SK-N-DZ (cell line): ENCODE measurements at places on chromosomes 16 and 17.

DNA sequence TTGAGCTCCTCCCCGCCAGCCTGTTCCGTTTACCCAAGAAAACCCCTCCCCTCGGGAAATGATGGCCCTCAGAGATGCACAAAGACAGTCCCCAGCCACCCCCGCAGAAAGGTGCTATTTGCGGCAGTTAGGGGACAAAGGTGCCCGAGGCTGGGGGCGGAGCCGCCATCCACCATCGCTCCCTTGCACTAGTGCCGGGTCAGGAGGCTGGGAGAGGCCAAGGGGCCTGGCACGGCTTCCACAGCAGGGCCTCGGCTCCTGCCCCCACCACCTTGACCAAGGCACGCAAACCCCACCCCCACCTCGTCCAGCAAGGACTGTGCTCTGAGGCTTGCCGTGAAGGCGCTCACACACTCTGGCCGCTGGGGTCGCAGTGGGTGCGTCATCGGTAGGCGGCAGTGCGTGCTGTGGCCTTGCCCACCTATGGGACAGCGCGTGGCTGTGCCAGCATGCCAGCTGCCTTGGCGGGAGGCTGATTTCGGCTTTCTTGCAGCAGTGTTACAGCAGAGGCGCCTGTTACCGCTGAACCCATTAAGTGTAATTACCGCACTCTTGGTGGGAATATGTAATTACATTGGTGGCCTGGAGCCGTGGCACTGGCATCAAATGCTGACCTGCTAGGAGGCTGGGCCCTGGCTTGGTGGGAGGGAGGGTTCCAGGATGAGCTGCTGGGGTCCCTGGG, 31.8 kb downstream of the TPSG1 start:
- DNase-seq, result no peak

DNA sequence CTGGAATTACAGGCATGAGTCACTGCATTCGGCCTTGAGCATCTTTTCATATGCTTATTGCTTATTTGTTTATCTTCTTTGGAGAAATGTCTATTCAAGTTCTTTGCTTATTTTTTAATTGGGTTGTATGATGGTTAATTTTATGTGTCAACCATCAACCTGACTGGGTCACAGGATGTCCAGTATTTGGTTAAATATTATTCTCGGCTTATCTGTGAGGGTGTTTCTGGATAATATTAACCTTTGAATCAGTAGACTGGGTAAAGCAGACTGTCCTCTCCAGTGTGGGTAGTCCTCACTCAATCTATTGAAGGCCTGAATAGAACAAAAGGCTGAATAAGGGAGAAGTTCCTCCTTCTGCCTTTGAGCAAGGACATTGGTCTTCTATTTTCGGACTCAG, 142.0 kb downstream of the SSH2 start:
- no peak for DNase-seq

DNA sequence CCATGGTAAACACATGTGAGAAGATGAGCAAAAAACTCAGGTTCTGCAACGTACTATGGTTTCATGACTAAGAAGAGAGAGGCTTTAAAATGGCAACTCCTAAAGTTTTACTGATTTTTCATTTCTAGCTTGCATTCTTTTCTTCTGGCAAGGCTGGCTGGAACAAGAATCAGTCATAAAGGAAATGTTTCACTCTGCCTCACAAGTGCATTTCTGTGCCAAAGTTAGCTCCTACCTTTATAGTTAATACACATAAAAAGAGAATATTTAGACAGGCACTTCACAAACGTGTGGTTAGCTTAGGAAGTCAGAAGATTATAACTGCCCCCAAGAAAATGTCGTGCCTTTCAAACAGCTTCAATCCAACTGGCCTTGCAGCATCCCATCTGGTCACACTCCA, 417.1 kb upstream of the CDH11 start:
- DNase-seq, result no peak

- no peak for DNase-seq
These were observed 7.2 kb upstream of the LIMD2 start for GRCh38 chr17:63707151-63707550.

- DNase-seq, result no peak
These were observed 64.9 kb downstream of the TEX14 start for GRCh38 chr17:58626905-58627304.

GRCh38 chr17:72342061-72342460, 221.2 kb downstream of the SOX9 start:
- DNase-seq, result peak; percentile 38

GRCh38 chr17:3798273-3799180, 2.5 kb downstream of the ITGAE start:
- DNase-seq, result no peak

GRCh38 chr16:78395035-78395434, 295.6 kb downstream of the WWOX start:
- DNase-seq, result no peak
